ENCODE measurements at places on chromosomes 13 and 19.

- DNase-seq = no peak
Observed at GRCh38 chr13:86729206-86729605, 930.0 kb upstream of the SLITRK6 start.

- DNase-seq = no peak
Observed at GRCh38 chr19:6069268-6069791, 41.0 kb downstream of the RFX2 start.

DNA sequence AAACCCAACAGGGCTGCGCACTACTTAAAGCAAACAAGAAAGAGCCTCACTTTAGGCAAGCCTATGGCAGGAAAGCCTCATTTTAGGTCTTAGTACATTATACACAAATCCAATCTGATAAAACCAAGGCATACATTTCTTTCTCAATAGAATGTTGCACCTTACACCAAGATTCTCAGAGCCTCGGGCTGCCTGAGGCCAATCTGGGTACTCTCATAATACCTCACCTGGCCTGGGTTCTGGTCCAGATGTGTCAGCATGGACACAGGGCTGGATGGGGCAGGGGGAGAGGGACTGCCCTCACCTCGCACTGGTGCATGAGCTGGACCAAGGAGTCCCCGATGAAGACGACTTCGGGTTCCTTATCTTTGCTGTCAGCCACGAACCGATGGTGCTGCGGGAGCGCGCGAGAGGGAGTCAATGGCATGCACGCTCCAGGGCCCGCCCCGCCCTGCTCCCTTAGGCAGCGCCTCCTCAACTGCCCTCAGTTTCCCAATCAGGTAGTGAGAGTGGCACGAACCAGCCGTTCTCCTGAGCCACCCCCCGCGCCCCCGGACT is at the start of gene PRR19:
Gene PRR19, plus strand, starts transcription at position 487 of the 558 bp plus-strand sequence. CDS start 7,453 bp downstream, outside the sequence.
- DNase-seq = no peak

DNA sequence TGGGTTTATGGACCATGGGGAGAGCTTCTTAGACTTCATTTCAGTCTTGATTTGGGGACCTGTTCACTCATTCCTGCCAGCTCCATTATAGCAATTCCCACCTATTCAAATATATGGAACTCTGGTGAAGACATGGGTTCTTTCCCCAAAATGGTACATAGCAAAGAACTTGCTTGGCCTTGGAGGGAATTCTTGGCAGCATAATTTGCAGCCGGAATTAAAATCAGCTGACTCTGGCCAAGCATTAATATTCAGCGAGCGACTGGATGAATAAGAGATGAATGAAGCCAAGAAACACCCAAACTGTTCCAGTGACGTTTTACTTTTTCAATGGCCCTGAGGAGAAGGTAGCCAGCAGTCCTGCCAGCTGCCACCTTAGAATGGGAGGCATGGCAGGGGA is 88.4 kb upstream of the SOX1 start:
- no peak for DNase-seq

Data from activated T-cell treated with anti-CD3 and anti-CD28 coated beads for 4 hours (primary cell).